Urinary bladder (tissue), 4 donors: ENCODE measurements at places on chromosomes 3 and 15.

- DNase-seq: no peak
Measured at GRCh38 chr3:14957153-14957552, 9.8 kb downstream of the NR2C2 start.

DNA sequence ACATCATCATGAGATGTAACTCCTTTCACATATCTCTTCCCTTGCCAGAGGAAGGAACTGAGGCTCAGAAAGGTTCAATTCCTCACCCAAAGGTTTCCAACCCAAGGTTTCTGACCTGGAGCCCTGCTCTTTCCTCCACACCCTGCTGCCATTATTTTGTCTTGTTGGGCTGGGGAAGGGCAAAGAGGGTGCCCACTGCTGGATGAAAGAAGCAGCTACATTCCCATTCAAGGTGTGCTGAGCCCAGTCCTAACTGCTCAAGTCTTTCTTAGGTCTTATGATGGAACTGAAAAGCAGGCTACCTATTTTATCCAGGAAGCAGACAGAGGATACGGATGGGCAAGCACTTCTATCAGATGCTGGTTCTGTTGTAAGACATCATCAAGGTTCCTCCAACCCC lies 258.0 kb upstream of the CTDSPL start:
- no peak for DNase-seq

GRCh38 chr3:108474581-108474980 lies 35.8 kb downstream of the MYH15 start:
- no peak for DNase-seq

DNA sequence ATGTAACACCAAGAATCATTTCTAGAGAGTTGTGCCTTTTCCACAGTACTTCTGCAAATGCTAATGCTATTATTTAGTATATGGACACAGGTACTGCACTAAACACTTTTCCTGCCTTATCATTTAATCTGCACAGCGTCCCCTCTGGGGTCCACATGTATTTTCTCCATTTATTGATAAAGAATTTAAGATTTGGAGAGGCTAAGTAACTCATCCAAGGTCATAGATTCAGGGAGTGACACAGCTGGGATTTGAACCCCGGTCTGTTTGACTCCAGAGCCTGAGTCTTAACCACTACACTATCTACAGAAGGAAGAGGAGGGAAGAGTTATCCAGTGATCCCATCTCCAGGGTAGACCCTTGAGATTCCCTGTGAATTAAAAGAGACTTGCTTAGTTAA lies 24.9 kb upstream of the TPRG1 start:
- DNase-seq: no peak
